ENCODE measurements at places on chromosomes 12 and 14.

GRCh38 chr14:94331462-94331861 is 8.3 kb upstream of the SERPINA6 start:
- DNase-seq: no peak

GRCh38 chr14:26363689-26364088 is 234.1 kb downstream of the NOVA1 start:
- DNase-seq: no peak

GRCh38 chr14:105066240-105067071 is 1.2 kb upstream of the GPR132 start:
- no peak for DNase-seq

DNA sequence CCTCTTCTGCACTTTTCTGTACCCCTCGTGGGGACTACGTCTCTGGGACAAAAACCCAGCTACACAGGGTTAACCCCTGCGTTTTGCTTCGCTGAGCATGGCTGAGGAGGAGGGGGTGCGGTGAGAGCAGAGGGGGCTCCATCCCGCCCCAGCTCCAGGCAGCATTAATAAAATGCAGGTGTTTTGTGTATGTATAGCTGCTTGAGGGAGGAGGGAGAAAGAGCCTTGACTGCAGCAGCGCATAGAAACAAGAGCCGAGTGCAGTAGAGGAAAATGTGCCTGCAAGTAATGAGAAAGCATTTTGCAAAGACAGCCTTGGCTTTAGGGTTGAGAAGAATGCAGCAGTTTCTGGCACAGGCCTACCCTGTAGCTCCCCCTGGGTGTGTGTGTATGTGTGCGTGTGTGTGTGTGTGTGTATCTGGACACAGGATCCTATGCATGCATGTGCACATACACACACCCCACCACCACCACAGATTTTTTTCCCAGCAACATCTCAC is 103.9 kb downstream of the ZFP36L1 start:
- no peak for DNase-seq

GRCh38 chr14:105409364-105409763 is 10.3 kb upstream of the MTA1 start:
- DNase-seq: no peak

Measured in right renal pelvis (tissue), 4 donors.